Effector memory CD4-positive, alpha-beta T cell (primary cell): ENCODE measurements at places on chromosomes 4 and X.

DNA sequence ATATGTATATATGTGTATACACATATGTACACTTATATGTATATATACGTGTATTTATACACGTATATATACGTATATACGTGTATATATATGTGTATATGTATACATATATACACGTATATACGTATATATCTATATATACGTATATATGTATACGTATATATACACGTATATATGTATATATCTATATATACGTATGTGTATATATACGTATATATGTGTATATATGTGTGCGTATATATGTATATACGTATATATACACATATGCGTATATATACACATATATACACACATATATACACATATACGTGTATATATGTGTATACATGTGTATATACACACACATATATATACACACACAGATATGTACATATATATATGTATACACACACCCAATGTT lies 348.0 kb upstream of the LCORL start:
- no peak for DNase-seq
- no peak overlapping the region for H3K27ac ChIP-seq
- no peaks in the 10 kb centered on the region for H3K27me3 ChIP-seq
- H3K4me3 ChIP-seq: no peak overlapping the region

DNA sequence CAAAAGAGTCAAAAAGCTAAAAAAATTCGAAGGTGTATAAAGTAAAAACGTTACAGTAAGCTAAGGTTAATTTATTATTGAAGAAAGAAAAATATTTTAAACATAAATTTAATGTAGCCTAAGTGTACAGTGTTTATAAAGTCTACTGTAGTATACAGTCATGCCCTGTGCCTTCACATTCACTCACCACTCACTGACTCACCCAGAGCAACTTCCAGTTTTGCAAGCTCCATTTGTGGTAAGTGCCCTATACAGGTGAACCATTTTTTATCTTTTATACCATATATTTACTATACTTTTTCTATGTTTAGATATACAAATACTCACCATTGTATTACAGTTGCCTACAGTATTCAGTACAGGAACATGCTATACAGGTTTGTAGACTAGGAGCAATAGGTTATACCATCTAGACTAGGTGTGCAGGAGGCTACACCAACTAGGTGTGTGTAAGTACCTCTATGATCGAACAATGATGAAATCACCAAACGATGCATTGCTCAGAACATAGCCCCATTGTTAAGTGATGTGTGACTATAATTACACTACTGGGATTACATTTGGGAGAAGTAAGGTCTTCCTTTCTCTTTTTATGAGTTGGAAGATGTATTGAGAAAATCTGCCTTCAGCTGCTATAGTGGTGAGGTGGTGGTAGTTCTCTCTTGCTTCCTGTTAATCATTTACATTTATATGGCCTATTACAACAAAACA lies 27.2 kb downstream of the TMSB4X start:
- H3K36me3 ChIP-seq: no peaks in the 10 kb centered on the region
- DNase-seq: no peak
- peak overlapping the region; percentile 70 for H3K27ac ChIP-seq
- H3K4me1 ChIP-seq: peaks cover 50% of the 10 kb centered on the region
- no peak overlapping the region for H3K4me3 ChIP-seq

DNA sequence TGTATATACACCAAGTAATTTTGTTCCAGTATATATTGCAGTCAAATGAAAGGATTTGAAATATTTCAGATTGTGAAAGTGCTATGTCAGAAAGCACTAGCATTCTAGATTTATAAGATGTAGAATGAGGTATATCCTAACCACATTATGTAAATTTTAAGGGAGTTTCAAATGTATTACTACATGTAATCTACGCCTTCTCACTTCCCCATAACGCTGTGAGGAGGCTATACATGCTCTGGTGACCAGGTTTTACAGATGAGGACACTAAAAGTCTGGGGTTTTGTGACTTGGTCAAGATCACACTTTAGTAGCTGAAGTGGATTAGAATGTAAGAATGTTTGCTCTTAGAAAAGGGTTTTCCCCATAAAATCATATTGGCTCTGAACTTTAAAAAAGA lies 8.1 kb downstream of the ENPEP start:
- no peak overlapping the region for H3K27ac ChIP-seq
- H3K36me3 ChIP-seq: no peaks in the 10 kb centered on the region
- H3K27me3 ChIP-seq: no peaks in the 10 kb centered on the region
- H3K4me1 ChIP-seq: no peaks in the 10 kb centered on the region
- H3K4me3 ChIP-seq: no peak overlapping the region

DNA sequence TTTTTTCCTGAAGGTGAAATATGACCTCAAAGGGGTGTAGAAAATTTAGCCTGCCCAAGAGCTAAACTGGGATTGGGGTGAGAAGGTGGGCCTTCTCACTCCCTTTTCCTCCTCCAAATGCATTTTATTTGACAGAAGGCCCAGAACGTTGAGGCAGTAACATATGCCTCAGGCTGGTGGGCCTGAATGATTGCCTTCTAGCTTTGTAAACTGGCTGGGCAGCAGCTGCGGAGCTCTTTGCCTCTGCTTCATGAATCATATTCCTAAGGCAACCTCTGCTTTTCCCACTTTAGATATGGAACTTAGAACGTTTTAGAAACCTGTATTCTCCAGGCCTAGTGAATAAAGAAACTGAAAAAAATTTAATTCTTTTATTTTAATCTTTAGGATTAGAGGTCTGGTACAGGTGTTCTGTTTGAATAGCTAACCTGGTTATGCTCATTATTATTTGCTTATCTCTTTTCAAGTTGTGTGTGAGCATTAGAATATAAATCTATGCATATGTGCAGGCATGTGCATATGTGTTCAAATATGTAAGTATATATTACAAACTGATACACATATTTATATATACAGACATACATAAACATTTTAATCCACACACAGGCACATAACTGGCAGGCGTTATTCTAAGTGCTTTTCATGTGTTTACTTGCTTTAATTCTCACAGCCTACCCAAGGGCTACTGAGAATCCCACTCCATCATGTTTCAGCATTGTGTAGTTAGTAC lies 11.5 kb downstream of the PRDM8 start:
- no peaks in the 10 kb centered on the region for H3K27me3 ChIP-seq
- no peaks in the 10 kb centered on the region for H3K4me1 ChIP-seq
- H3K36me3 ChIP-seq: no peaks in the 10 kb centered on the region
- DNase-seq: no peak

- no peak overlapping the region for H3K4me3 ChIP-seq
- no peak overlapping the region for H3K27ac ChIP-seq
- no peaks in the 10 kb centered on the region for H3K4me1 ChIP-seq
These were observed 2.8 kb upstream of the SOD3 start for GRCh38 chr4:24792552-24792951.

DNA sequence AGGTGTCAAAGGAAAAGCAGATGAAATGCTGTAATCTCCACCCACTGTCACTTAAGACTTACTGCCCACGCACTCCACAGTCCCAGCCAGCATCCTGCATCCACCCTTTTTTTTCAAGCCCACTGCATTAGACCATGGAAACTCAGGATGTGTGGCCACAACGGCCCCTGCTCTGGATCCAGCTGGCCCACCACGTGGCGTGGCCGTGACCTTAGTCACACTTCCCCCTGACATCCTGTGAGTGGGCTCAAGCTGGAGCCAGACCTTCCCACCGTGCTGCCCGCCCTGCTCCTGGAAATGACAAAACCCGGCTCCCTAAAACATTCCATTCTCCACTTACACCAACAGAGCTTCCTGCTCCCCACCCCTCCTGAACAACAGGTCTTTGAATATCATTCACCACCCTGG lies 588.3 kb upstream of the DIPK2B start:
- no peak overlapping the region for H3K27ac ChIP-seq
- H3K4me3 ChIP-seq: no peak overlapping the region
- no peak for DNase-seq
- no peaks in the 10 kb centered on the region for H3K36me3 ChIP-seq

- no peaks in the 10 kb centered on the region for H3K4me1 ChIP-seq
- no peaks in the 10 kb centered on the region for H3K36me3 ChIP-seq
- DNase-seq: no peak
These were observed 53.9 kb upstream of the DAPP1 start for GRCh38 chr4:99762728-99763127.

- no peak overlapping the region for H3K4me3 ChIP-seq
- H3K27ac ChIP-seq: no peak overlapping the region
- DNase-seq: no peak
- no peaks in the 10 kb centered on the region for H3K27me3 ChIP-seq
These were observed 239.9 kb downstream of the GASK1B start for GRCh38 chr4:157932936-157933335.

DNA sequence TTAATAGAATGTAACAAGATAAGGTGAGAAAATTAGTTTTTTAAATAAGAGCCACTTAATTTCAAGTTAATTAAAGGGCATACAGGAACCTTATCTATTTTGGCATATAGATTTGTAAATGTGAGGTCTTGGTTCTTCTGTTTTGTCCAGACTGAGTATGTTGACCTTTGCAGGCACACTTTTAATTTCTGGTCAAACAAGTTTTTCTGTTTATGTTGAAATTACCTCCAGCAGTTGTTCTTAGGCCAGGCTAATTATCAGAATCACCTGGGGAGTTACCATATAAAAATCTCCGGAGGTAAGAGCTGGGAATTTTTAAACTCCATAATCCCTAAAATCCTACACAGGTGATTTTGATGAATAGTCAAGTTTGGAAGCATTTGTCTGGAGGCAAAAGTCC lies 227.4 kb upstream of the ANKRD50 start:
- DNase-seq: no peak
- no peak overlapping the region for H3K27ac ChIP-seq
- no peaks in the 10 kb centered on the region for H3K36me3 ChIP-seq
- H3K4me1 ChIP-seq: no peaks in the 10 kb centered on the region
- no peak overlapping the region for H3K4me3 ChIP-seq

- H3K4me1 ChIP-seq: peaks cover 17% of the 10 kb centered on the region
- no peaks in the 10 kb centered on the region for H3K36me3 ChIP-seq
- peak; percentile 17 for DNase-seq
These were observed at the start of gene COL25A1 for GRCh38 chr4:109302361-109303139. Gene COL25A1 (minus strand): TSS chr4:109302658.

GRCh38 chr4:107153956-107154355 lies 117.8 kb upstream of the DKK2 start:
- H3K4me3 ChIP-seq: no peak overlapping the region
- no peak overlapping the region for H3K27ac ChIP-seq
- H3K27me3 ChIP-seq: no peaks in the 10 kb centered on the region

DNA sequence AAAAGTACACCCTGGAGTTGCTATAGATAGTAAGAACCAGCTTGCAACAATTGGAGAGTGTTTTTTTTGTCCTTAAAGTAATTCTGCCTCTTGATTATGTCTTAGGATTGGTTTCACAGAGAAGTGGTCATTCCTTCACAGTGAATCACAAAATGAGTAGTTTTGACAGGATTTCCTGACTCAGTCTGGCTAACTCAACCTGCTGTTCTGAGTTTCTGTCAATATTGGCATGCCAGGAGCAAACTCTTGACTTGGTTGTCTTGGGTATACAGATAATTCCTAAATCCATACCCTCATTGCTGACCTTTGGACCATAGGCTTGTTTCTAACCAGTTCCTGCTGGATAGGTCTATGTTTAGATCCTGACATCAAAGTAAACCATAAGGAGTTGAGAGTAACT lies 9.4 kb downstream of the FHIP1A start:
- no peak overlapping the region for H3K4me3 ChIP-seq
- no peak for DNase-seq
- H3K4me1 ChIP-seq: no peaks in the 10 kb centered on the region

DNA sequence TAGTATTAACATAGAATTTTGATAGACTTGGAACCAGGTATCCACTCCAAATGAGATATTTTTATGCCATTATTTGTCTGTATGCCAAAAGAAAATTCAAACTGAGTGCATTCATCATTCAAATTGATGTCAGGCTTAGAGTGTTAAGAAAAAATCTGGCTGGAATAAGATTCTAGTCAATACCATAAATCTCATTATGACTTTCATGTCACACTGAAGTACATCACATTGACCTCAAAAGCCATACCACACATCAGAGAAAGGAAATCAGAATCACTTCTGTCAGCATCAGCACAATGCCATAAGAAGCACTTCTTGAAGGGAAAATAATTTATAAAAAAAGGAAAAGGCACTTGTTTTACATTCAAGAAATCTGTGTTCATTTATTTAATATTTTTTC lies 119.0 kb upstream of the BMP3 start:
- no peak overlapping the region for H3K27ac ChIP-seq
- no peaks in the 10 kb centered on the region for H3K4me1 ChIP-seq
- H3K36me3 ChIP-seq: no peaks in the 10 kb centered on the region
- no peaks in the 10 kb centered on the region for H3K27me3 ChIP-seq
- no peak overlapping the region for H3K4me3 ChIP-seq
- DNase-seq: no peak

GRCh38 chrX:819684-820083 lies 189.1 kb downstream of the SHOX start:
- no peaks in the 10 kb centered on the region for H3K4me1 ChIP-seq
- H3K36me3 ChIP-seq: no peaks in the 10 kb centered on the region
- H3K27ac ChIP-seq: no peak overlapping the region

DNA sequence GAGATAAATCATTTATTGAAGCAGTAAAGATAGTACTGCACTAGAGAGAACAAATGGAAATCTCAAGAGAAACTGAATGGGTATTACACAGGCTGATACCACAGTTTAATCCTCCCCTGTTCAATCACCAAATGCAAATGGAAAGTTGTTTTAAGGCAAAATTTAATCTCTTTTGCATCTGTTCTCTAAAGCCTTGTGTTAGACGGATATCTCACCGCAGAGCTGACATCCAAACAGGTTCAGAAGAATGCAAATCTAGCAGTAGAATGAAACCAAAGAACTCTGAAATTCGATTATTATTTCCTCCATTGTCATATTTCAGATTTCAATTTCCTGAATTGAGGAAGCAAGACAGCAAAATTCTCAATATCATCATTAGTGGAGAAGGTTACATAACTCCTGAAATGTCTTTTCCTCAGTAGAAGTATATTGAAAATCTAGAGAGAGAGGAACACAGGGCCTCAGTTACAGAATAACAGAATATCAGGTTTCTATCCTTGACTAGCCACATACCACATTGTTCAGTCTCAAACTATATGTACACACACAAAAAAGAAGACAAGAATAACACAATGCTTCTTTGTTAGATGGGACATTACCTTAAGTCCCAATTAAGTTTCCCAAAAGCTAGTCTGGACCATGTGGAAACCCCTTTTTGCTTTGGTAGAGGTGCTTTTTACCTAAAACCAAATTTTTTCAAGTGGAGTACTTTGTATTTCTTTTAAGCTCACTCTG lies 94.1 kb upstream of the BANK1 start:
- no peaks in the 10 kb centered on the region for H3K27me3 ChIP-seq
- no peak overlapping the region for H3K4me3 ChIP-seq
- H3K27ac ChIP-seq: no peak overlapping the region

- no peaks in the 10 kb centered on the region for H3K36me3 ChIP-seq
- H3K27me3 ChIP-seq: no peaks in the 10 kb centered on the region
- no peak for DNase-seq
- no peaks in the 10 kb centered on the region for H3K4me1 ChIP-seq
- no peak overlapping the region for H3K4me3 ChIP-seq
These were observed 210.7 kb downstream of the MAML3 start for GRCh38 chr4:139943277-139943676.

- no peaks in the 10 kb centered on the region for H3K36me3 ChIP-seq
- DNase-seq: no peak
- no peaks in the 10 kb centered on the region for H3K27me3 ChIP-seq
- H3K27ac ChIP-seq: no peak overlapping the region
- no peaks in the 10 kb centered on the region for H3K4me1 ChIP-seq
These were observed 2.9 kb downstream of the PCDH18 start for GRCh38 chr4:137529432-137529831.
